NCI-H1105 (cell line): ENCODE measurements at places on chromosomes 12 and 14.

DNA sequence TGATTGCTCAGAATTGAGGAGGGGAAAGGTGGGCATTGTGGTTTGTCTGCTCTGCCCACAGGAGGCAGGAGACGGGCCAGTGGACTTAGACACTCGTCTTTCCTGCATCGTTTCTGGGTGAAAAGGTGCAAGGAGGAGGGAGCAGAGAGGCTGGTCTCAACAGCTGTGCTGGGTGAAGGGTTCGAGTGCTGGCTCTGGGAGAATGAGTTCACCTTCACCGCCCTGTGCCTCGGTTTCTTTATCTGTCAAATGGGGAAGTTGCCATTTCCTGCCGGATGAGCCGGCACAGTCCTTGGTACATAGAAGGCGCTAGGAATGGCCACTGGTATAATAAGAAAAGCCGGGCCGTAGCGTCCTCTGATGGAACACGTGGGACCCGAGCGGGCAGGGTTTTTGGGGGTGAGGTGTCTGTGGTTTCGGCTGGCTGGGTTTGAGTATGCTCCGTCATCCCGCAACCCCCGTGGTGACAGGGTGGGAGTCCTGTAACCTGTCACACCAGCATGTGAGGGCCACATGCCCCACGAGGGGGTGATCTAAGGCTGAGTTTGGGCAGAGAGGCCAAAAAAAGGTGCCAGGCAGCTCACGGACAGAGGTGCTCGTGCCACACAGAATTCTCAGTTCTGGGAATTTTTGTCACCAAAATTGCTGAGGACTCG lies 7.3 kb downstream of the BCL7A start:
- no peak for DNase-seq

DNA sequence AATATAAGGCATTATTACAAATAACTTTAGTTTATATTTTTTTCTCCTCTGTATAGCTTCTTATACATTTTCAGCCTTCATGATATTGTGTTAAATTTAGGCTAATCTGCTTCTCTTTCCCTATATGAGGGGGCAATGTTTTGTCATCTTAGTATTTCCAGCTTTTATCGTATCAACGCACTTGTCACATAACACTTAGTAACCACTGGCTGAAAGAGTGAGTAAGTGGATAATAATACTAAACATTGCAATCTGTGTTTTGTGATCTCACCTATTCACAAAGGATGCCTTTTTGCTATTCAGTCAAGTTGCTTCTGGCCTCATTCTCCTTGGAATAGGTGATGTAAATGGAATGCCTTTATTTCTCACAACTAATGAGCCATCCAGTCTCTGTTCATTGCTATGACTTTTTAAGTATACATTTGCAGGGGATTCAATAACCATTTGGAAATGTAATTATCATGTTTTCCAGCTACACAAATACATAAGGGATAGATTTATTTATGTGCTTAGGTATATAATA lies 260.9 kb downstream of the BMP4 start:
- no peak for DNase-seq

GRCh38 chr14:90605430-90605829 lies 208.6 kb downstream of the CALM1 start:
- no peak for DNase-seq

- DNase-seq: no peak
Measured at GRCh38 chr14:104116756-104117340, 21.5 kb upstream of the KIF26A start.

- no peak for DNase-seq
Measured at GRCh38 chr12:74051848-74052247, 485.8 kb upstream of the ATXN7L3B start.

GRCh38 chr14:76696361-76696760 lies 64.9 kb upstream of the VASH1 start:
- no peak for DNase-seq

- no peak for DNase-seq
Measured at GRCh38 chr14:100840286-100841065, 14.6 kb downstream of the MEG3 start.
